Panc1 (cell line): ENCODE measurements at places on chromosomes 11 and 22.

DNA sequence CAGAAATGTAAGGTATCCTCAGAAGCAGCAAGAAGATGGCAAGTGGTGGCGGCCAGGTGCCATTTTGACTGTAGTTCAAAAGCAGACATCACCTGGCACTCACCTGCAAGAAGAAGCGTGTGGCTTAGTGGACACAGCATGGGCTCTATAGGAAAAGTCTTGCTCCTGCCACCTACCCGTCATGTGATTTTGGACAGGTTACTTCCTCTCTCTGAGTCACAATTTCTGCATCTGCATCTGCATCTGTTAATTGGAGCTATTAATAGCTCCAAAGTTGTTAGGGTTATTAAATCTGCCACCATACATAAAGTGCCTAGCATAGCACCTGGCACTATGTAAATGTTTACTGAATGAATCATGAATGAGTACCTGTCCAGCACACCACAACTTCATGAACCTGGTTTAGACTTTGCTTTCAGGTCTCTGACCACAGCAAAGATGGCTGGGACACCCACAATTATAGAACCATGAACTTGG is 16.8 kb downstream of the RAB30 start:
- DNase-seq = no peak

DNA sequence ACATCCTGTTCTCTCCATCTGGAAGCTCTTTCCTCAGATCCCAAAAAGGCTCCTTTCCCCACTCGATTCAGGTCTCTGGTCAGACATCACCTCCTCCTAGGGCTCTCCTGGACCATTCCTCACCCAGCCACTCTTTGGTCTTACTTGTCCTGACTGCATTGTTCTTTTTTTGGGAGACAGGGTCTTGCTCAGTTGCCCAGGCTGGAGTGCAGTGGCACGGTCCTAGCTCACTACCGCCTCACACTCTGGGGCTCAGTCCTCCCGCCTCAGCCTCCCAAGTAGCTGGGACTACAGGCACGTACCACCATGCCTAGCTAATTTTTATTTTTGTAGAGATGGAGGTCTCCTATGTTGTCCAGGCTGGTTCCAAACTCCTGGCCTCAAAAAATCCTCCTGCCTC is 2.2 kb upstream of the CORO1B start:
- DNase-seq = no peak

DNA sequence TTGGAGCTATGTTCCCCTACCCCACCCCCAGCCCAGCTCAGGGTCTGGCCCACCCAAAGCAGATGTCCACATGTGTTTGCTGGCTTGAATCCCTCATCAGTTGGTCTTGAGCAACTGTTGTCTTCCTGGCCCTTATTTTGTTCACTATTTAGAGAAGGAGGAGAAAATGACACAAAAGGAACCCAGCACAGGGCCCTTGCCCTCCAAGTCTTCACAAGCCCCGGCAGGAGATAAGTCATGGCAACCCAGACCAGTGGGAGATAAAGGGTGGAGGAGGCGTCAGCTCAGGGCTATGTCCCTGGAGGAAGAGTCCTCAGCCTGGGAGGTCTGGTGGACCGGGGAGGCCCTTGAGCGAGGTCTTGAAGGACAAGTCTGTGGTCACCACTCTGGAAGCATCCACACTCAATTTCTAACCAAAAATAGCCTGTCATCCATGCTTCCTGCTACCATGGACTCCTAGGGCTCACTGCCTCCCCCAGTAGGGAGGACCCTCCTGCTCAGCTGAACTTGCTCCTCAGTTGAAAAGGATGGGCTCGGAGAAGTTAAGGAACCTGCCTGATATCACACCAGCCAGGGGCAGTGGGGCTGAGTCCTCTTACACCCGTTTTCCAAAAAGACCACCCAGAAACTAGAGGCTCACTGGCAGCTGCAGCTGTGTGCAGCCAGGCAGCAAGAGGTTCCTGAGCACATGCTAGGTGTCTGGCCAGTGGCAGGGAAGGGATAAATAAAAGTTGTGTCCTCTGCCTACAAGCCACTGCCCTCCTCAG is 1.8 kb upstream of the RAB3IL1 start:
- no peak for DNase-seq

- DNase-seq = no peak
Measured at GRCh38 chr22:25726241-25726640, 15.7 kb upstream of the MYO18B start.
